ENCODE measurements at places on chromosomes 3 and 15.

- DNase-seq, result no peak
Measured at GRCh38 chr15:76439542-76439941, 103.0 kb downstream of the ISL2 start.

- DNase-seq, result peak; percentile 47
Measured at GRCh38 chr3:104564045-104564643, 802.6 kb upstream of the ALCAM start.

GRCh38 chr15:78320183-78320582 lies 20.0 kb upstream of the CRABP1 start:
- DNase-seq, result no peak

DNA sequence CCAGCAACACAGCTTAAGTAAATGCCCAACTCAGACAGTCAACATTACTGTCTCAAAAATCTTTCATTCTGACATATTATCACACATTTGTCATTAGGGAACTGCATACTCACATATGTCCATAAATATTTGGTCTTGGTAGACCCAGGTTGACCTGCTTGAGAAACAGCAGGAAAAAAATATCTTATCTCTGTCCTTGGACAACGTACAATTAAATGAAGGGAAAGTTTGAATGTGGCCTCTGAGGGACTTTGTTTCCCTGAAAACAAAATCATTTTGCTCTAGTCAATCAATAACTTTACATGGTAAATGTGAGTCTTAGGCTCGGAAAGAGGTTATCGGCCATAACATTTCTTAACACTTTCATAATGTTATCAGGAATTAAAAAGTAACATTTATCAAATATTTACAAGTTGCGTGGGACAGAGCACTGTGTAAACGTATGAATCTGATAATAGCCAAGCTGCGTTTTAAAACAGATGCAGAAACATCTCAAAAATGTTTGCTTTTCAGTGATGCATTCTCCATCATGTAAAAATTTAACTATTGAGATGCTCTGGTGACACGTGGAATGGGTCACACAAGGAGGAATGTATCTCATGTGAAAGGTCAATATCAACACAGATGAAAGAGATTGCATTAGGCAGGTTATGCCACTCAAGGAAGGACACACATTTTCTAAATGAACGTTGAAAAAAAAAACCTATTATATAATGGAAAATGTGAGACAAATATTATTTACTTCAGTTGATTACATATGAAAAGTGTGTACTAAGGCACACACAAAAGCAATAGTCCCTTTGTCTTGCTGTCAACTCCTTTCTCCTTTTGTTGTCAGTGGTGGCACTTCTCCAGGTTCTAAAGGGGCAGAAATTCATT lies 304.4 kb downstream of the WDR72 start:
- no peak for DNase-seq

DNA sequence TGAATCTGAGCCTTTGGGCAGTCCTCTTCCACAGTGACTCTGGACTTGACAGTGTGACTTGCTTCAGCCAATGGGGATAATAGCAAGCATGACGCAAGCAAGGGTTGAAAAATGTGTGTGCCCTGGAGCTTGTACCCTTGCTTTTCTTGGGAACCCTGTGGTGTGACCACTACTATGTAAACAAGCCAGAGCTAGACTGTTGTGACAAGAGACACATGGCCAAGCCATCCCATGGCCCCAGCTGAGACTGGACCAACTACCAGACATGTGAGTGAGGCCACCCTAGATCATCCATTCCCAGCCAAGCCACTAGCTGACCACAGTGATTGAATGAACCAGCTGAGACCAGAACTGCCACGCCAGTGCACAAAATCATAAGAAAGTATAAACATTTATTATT lies 11.8 kb downstream of the MYO1E start:
- no peak for DNase-seq

DNA sequence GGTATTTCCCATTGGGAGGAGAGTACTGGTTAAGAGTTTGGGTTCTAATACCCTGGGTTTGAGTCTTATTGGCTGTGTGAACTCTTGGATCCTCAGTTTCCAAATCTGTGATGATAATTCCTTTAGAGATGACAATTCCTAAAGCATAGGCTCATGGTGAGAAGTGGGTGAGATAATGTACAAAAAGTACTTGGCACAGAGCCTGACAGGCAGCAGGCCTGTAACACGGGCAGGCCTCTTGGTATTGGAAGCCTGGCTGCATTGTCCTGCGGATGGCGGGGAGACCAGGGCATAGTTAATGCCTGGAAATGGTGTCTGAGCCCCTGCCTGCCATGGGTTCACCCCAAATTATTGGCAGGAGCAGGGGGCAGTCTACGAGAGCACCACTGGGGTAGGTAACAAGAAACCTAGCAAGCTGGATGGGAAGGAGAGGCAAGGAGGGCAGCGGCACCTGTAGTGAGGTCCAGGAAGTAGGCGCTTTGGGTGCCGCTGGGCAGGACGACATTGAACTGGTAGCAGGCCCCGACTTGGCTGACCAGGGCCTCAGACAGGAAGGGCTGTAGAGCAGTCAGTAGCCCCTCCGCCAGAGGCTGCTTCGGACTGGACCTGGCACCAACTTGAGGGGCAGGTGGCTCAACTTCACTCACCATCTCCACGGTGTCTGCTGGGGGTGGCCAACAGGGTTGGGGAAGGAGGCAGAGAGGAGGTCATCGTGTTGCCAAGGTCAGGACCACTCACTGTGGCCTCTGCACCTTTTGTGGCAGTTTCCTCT lies 7.7 kb downstream of the STOML1 start:
- DNase-seq, result no peak

DNA sequence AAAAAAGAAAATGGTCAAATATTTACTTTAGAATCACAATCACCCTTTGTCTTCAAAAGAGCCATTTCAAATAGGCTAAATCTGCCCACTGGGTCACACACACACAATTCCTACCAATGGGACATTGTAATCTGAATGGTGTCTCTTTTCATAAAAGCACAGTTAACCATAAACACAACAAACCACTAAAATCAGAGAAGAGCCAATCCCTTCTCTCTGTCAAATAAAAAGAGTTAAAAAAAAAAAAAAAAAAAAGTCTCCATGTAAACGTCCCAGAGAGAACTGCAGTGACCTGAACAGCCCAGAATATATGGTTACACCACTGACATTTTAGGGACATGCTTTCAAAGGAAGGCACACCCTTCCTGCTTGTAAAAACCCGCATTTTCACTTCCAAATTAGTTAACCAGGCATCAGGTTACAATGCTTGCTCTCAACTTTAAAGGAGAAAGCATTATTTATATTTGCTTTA lies 63.7 kb downstream of the PRICKLE2 start:
- DNase-seq, result peak; percentile 49

- no peak for DNase-seq
Measured at GRCh38 chr3:13022348-13023234, 50.6 kb downstream of the IQSEC1 start.

DNA sequence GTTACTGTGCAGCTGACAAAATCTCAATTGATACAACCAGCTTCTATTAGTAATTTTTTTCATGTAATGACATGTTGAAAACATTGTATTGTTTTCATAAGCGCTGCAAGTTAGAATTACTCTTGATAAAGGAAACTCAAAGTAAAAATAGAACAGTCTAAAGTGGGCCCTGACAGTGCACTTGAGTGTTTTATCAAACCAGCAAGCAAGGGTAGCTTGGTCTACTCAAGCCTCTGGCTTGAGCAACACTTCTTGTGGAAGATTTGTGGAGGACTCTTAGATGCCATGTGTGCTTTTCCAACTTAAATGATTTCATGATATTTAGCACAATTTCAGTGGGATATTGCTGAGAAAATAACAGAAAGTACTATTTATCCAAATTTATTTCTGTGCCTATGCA lies 575.7 kb upstream of the ZNF717 start:
- DNase-seq, result no peak

DNA sequence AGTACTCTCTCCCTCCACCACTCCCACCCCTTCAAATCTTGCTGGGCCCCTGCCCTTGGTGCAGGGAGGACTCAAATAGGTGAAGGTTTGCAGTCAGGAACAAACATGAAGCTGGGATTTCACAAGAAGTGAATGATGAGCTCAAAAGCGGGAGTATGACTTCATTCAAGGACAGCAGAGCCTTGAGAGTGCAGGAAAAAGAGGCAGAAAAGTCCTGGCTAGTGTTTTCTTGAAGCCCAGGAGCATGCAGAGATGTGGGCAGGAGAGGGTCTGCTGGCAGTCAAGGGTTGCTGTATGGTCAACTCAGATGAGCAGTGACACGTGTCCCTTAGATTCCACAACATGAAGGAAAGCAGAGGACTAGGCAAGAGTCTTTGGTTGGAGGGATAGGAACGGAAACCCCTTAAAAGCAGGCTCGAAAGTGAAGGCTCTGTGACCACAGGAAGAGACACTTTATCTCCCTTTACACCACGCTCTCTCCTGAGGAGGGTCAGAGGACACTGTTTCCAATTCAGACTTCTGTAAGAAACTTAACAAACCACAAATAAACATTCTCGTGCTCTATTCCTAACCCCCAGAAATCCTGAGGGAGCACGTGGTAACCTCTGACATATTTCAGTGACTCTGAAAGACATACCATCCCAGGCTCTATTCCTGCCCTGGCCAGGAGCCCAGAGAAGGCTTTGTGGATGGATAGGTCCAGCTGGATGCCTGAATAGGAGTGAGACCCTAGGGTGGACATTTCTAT lies 168.0 kb upstream of the NDN start:
- DNase-seq, result no peak

- DNase-seq, result no peak
Measured at GRCh38 chr15:98874773-98875172, 132.8 kb downstream of the PGPEP1L start.

DNA sequence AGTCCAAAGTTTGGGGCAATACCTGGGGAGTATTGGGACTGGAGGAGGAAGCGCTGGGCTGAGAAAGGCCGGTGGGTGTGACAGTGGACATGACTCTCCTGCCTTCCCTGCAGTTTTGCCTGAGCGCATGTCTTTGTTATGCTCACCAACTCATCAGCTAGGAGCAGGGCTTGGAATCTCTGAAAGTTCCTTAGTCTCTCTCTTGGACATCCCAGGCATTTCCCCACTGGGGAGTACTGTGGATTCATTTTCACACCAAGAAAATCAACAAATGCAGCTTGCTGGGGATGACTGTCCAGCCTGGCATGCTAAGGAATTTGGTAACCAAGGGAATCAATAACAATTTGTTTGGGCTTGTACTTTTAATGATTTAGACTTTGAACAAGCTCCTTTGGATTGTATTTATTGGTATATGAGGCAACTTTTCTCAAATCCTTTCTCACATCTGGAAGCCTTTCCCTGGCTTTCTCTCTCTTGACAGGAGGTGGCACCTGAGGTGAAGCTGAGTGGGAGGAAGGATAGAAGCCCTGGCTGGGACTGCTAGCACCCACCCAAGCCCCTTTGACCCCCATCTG lies 48.5 kb upstream of the CHST2 start:
- no peak for DNase-seq

- no peak for DNase-seq
Measured at GRCh38 chr3:188489639-188490405, 335.9 kb downstream of the LPP start.

DNA sequence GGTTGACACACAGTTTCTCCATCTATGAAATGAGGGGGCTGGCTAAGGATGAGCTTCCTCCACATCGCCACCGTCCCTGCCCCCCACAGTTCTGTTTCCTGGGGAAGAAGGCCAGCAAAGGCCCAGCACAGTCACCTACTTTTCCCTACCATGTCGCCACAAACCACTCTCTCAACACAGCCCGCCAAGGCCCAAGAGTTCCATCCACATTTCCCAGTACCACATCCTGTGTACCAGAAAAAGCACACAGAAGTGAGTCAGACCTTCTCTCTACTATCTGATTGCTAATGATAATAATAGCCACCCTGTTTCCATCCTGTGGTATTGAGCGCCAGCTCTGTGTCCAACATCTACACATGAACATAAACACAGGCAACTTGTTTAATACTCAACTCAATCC lies 30.3 kb upstream of the C15orf39 start:
- DNase-seq, result no peak

DNA sequence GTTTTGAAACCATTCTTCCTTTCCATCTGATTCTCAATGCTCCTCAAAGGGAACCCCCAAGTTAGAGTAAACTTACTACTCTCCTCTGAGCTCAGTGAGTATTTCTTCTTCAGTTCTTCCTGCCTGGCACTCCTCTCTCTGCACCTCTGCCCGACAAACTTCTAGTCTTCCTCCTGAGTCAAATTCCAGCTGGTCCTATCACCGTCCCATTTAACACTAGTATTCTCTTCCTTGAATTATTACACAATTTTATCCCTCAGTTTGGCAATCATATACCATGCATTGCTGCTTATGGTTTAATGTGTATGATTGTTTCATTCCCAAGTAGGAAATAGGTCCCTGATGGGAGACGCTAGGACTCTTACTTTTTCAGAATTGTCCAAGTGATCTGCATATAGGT lies 279.7 kb downstream of the MECOM start:
- DNase-seq, result no peak

DNA sequence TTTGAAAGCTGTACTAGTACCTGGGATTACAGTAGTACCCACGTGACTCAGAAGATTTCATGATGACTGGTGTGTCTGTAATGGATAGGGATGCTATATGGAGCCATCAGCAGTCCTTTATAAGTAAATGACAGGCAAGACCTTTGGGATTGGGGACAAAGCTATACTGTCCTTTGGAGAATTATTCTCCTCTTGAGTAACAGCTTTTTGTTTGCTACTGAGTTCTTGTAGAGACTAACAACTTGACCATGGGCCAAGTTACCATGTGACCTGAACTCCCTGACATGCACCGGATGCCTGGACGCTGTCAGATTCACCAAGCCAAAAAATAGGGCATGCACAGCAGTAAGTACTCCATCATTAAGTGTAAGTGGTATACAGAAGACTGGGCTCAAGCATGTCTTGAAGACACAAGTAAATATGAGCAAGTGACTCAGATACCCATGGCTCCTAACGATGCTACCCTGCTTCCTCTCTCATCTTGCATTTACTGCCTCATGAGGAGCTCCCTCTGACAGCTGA lies 12.9 kb downstream of the SEC11A start:
- DNase-seq, result no peak

DNA sequence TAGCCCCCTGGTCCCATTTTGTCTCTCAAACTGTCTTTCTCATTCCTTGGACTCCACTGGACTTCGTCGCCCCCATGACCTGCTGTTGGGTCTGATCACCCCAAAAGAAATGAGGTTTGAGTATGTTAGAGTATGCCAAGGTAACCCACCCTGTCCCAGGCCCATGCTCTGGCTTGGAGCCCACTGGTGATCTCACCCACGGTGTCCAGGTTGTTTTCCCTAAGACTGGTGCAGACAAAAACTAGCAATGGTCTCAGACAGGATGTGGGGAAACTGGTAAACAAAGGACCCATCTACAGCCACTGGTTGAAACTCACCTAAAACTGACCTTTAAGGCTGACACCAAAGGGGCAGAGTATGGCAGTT lies 38.9 kb downstream of the EFCAB12 start:
- DNase-seq, result no peak

DNA sequence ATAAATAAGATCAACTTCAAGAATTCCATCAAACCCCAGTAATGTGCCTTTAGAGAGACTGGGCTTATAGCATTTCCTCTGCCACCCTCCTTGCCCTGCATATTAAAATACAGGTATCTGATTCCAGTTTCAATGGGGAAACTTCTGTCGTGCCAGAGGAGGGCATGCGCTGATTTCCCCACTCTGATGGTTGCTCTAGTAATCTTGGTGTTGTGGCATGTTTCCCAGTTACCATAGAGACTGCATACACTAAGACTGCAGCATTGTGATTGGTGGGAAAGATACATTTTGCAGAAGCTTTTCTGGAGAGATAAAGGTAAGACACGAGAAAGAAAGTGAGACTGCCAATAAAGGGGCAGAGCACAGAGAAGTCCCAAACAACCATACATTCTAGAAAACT lies 225.6 kb downstream of the TIGIT start:
- peak; percentile 9 for DNase-seq

Data from prostate gland (tissue), 2 donors.